ENCODE measurements at places on chromosomes 11 and 22.

- DNase-seq = no peak
Measured at GRCh38 chr11:116168459-116168787, 604.4 kb downstream of the BUD13 start.

DNA sequence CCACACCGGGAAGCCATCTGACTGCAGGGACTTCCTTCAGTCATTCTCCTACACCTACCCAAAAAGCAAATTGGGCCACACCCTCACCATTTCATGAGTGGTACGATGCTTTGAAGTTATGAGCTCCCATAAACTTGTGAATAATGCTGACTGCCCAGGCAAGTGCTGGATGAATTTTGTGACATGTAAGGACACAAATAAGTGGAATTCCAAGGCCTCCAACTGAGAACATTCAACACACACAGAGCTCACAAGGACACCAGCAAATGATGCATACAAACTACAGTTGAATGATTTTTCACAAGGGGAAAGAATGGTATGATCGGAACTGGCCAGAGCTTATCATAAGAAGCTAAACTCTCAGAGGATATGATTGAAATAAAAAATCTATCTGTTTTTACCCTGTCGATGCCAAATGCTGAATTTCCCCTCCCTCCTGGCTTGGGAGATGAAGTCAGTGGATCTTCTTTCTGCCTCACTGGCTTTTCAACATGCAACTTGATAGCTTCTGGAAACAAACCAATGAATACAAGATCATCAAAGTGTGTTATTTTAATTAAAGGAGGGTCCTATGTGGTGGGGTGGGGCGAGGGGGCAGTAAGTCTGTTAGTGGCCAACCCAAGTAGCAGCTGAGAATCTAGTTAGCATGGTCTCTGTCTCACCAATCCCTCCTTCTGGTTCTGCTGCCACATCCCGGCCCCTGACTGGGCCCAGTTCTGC lies 123.8 kb downstream of the WT1 start:
- no peak for DNase-seq

DNA sequence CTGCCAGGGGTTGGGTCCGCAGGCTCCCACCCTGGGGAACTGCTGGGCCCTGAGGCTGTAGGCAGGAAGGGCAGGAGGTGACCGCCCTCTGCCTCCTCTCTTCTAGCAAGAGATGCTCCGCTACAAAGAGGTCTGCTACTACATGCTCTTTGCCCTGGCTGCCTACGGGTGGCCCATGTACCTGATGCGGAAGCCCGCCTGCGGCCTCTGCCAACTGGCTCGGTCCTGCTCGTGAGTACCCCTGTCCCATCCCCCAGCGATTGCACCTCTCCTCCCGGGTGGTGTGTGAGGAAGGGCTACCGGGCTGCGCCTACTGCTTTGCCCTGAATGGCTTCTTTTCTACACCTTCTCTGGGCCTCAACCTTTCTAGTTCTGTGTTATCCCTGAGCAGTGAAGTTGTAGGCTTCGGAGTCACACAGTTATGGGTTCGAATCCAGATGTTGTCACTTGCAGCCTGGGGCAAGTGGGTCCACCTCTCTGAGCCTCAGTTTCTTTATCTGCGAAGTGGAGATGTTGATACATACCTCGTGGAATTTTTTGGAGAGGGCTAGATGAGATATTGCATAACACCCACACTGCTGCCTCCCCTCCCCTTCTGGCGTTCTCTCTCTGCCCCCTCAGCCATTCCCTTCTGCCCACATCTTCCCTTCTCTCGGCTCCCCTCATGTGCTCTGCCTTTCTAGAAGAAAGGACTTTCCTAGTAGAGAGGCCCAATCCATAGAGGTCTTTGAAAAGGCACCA lies 21.1 kb upstream of the MYRF start:
- no peak for DNase-seq

DNA sequence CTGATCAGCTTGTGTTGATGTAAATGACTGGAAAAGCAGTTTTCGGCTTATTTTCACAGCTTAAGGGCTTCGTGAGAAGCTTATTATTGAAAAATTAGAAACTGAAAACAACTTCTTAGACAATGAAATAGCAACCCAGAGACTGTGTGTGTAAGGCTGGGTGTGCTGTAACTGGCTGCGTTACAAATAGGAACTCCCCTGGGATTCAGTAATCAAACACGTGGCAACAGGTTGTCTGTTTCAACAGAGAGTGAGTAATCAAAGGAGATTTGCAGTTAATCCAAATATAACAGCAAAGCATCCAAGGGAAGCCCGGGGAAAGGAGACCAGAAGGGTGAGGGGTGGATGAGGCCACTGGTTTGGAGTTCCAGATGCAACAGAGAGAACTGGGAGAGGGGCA lies 19.2 kb downstream of the NTM start:
- no peak for DNase-seq

All from GM12892 (cell line).